ACHN (cell line): ENCODE measurements at places on chromosomes 5 and 9.

DNA sequence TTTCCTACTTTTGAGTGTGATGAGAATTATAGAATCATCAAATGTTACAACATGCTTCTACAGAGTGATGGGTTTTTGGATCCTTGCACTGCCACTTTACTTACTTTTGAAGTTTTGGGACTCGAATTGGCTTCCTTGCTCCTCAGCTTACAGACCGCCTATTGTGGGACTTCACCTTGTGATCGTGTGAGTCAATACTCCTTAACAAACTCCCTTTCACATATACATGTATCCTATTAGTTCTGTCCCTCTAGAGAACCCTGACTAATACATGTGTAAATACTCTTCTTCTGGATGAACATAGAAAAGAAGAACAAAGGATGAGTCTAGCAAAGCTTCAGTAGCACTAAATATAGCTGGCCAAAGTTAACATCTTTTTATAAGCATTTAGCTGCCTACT is 98.7 kb upstream of the PDE4D start:
- no peak for DNase-seq

GRCh38 chr9:134391319-134392231 is 65.3 kb downstream of the RXRA start:
- no peak for DNase-seq

DNA sequence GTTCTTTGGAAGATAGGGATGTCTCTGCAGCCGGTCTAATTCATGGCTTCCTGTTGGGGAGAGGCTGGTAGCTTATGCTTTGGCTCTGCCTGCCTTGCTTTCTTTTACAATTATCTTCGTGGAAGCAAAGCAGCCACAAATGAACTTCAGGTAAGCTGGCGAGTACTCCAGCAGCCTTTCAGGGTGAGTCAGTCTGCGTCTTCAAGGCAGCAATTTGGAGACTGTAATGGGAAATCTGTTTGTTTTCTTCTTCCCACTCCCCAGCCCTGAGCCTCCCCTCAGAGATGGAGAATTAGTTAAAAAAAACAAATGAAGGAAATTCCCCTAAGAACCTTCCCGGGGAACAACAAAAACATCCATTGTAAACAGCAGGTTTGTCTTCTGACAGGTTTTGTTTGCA is 100.1 kb downstream of the PSAT1 start:
- no peak for DNase-seq

GRCh38 chr5:122959740-122960445 is 76.6 kb downstream of the PPIC start:
- no peak for DNase-seq

DNA sequence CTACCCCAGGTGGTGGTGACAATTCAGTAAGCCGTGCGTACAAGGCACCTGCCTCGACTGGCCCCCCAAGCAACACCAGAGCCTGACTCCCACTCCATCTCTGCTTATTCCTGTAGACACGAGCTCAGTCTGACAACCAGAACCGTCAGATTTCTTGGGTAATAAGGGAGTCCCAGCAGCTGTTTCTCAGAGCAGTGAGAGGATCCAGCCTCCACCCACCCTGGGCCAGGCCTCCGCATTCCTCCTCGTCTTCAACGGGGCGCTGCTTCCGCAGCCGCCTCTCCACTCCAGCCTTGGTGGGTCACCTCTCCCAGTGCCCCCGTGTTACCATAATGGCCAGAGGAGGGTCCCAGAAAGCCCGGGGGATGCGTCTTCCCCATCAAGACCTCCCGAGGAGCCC is 27.7 kb upstream of the GFPT2 start:
- DNase-seq, result no peak

DNA sequence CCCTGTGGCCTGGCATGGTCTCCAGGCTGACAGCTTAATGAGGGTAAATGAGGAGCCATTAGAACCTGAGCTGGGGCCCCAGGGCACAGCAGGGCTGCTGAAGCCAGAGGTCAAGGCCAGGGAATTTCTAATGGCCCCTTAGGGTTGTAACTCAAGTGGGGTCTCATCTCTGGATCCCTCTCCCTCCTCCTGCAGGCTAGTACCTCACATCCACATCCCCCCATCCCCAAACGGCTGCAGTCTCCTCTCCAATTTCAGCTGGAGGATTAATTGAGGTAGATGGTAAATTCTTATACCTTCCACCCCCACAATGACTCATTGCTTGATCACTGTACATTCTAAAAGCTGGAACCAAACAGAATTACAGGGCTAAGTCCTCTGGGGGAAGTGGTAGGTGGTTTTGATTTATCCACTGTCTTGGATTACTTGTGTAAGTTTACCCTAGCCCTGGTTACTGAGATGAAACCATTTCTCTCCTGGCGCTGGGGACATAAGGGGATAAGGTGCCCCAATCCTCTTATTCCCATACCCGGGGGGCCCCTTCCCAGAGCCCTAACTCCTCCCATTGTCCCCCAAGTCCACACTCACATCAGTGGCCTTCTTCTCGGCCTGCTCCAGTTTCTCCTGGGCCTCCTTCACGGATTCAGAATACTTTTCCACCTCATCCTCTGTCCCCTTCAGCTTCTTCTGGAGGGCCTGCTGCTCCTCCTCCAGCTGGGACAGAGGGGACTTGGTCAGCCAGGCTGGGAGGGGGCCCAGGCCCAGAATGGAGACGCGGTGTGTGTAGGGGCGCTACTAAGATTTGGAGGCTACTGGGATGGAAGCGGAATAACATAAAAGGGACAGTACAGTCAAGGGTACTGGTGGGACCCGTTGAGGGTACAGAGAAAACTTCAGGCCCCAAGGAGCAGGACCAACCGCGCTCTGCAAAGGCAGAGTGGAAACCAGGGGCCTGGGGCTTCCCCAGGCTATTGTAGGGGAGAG is 875 bp downstream of the TPM2 start:
- DNase-seq, result peak; percentile 35

GRCh38 chr5:129163810-129164378 is 69.3 kb downstream of the ISOC1 start:
- no peak for DNase-seq

- no peak for DNase-seq
Observed at GRCh38 chr9:91187311-91187964, 174.3 kb downstream of the AUH start.

- DNase-seq, result no peak
Observed at GRCh38 chr5:55036477-55036876, 12.4 kb downstream of the GZMK start.
